Stimulated activated CD4-positive, alpha-beta T cell treated with anti-CD3 and anti-CD28 coated beads, Interleukin-2, amount 100 ng/mL, for 4 hours (primary cell): ENCODE measurements at places on chromosomes 16 and 17.
A peak's percentile ranks its signal among the peaks of the same experiment; 100 is the strongest.

DNA sequence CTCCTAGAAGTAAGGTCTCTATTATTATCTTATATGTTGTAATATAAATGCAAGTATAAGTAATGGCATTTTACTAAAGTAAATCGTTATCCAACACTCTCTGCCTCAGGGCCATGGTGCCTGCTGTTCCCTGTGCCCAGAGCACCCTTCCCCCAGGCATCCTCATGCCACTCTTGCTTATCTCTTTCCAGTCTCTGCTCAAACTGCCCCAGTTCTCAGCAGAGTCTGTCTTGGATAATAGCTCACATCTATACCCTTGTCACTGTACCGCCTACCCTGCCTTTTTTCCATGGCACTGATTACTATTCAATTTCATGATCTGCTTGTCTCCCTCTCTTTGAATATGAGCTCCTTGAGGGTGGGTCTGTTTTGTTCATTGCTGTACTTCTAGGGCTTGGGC, 31.7 kb downstream of the CDH1 start:
- DNase-seq: no peak

DNA sequence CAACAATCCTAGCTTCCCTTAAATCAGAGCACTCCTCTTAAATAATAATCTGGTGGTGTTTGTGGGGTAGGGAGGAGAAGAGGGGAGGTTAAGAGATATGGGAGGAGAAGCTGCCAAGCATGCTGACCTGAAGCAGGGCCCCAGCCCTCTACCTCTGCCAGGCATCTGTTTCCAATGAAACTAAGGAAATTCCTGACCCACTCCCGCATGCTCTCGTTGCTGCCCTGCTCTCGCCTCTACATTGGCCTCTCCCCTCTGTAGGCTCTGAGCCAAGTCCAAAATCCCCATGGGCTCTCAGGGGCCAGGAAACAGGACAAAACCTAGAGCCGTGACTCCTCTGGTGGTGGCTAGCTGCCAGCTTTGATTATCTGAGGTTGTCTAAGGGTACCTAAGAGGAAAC, 559.5 kb upstream of the CDH11 start:
- DNase-seq: no peak

GRCh38 chr17:69086641-69087040, 25.9 kb upstream of the ABCA9 start:
- DNase-seq: no peak

- no peak for DNase-seq
Observed at GRCh38 chr17:14831491-14831890, 433.6 kb downstream of the PMP22 start.

GRCh38 chr16:56191835-56192634, 746 bp downstream of the GNAO1 start:
- no peak for DNase-seq

GRCh38 chr17:68560966-68561720, 40.0 kb downstream of the FAM20A start:
- no peak for DNase-seq

GRCh38 chr17:82030470-82031302, 792 bp upstream of the RAC3 start:
- DNase-seq: peak; percentile 71

DNA sequence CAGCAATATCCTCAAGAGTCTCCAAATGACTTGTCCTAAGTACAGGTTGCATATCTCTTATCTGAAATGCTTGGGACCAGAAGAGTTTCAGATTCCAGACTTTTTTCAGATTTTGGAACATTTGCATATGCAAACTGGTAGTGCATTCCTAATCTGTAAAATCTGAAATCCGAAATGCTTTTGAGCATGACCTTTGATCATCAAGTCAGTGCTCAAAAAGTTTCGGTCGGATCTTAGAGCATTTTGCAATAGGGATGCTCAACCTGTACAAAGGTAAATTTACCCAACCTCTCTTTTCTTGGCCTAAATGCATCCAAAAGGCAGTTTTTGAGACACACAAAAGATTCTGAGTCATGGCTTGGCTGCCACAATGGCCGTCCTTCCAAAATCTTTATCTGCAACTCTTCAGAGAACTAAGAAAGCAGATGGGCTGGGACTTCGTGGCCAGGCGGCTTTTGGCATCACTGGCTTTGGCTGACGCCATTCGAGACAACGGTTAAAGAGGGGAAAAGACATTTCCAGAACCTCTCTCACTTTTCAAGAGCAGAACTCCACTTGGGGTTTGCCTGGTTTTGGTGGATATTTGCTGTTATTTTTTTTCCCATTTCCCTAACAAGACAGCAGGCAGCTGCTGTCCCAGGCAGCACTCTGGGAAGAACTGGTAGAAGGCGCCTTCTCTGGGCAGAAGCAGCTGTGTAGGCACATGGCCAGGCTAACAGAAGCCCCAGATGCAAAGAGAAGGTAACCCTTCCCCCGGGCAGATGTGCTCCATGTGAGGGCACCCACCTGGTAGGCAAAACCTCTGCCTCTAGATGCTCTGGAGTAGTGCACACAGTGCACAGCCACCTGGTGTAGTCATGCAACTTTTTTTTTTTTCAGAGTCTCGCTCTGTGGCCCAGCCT, 8.9 kb downstream of the CPPED1 start:
- no peak for DNase-seq

DNA sequence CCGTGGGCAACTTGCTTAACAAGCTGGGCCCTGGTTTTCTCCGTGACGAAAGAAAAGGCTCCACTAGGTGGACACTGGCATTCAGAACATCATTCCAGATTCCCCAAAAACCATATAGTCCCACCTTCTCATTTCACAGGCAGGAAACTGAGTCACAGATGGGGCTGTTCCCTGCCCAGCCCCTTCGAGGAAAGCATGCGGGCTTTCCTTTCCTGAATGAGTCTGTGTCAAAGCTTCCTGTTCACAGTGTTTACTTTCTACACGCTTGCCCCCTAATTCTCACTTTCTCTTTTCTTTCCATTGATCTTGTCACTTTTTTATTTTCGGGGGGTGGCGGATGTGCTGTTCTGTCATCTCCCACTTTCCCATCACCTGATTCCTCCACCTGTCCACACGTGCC, 10.3 kb upstream of the LGALS9 start:
- no peak for DNase-seq

GRCh38 chr16:76529120-76529519, 251.9 kb downstream of the CNTNAP4 start:
- no peak for DNase-seq

GRCh38 chr16:14356064-14356463, 274.0 kb downstream of the PARN start:
- DNase-seq: no peak
